NAMALWA (cell line): ENCODE measurements at places on chromosomes 12 and 14.
A peak's percentile ranks its signal among the peaks of the same experiment; 100 is the strongest.

DNA sequence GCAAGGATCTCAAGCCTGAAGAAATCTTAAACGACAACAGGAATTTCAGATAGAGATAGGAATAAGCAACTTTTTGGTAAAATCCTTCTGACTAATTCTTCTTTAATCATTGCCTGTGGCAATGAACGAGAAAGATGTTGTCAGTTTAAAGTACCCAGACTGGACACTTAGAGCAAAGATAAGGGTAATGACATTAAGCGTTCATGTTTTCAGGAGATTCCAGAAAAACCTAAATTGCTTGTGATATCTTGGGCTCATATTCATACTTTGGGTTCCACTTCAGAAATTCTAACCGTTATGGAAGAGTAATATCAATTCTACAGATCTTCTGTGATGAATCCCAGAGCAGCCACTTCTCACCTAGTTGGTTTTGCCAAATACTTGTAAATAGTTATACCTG, 73.7 kb upstream of the RHOJ start:
- no peak for DNase-seq

- no peak for DNase-seq
These were observed 176.7 kb downstream of the TMEM132D start for GRCh38 chr12:129727100-129727499.

GRCh38 chr14:95460647-95461478, 55.6 kb downstream of the SYNE3 start:
- DNase-seq: no peak

DNA sequence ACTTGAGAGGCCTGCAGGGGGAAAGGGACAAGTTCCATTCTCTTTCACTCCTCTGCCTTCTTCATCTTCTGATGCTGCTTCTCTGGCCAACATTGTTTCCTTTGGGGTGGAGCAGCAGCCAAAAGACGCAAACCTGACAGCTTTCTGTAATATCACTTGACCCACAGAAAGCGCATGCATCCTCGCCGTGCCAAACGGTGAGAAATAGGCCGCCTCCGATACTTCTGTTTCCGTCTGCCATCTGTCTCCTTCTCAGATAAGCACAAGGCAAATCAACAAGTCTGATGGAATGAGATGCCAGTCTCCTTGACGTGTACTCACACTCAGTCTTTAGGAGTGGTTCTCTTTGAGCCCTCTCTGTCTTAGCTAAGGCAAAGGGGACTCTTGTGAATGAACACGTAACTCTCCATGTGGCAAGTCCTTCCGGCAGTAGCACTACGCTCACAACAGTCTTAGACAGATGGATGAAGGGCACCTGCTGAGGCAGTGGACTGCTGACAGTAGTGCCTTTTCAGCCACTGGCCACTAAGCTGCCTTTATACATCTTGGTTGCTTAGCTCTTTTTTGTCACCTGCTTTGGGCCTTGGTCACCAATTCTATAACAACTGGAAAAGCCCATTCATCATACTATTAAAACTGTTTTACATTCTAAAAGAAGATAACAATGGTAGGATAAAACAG, 214.1 kb downstream of the FBXL14 start:
- no peak for DNase-seq

DNA sequence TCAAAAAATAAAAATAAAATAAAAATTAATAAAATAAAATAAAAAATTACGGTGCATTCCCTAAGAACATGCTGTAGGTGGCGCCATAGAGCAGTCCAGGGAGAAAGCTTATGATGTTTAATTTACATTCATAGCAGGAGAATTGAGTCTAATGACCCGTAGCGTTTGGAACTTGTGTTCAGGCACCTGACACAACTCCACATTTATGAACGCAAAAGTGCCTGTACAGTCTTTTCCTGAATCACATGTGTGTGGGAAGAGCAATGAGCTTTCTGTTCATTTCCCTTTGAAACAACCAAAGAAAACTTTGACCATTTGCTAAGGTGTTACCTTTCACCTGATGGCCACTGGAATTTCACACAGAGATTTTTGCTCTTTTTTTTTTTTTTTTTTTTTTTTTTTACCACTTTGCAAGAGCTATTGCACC, 60.6 kb upstream of the KCNA1 start:
- DNase-seq: peak; percentile 67
